Midbrain (tissue), 1 donor: ENCODE measurements at places on chromosomes 7 and 10.
A peak's percentile ranks its signal among the peaks of the same experiment; 100 is the strongest.

- DNase-seq = no peak
Observed at GRCh38 chr10:132909491-132910071, 32.8 kb downstream of the CFAP46 start.

- DNase-seq = no peak
Observed at GRCh38 chr10:131815266-131816156, 85.3 kb upstream of the PPP2R2D start.

- DNase-seq = no peak
Observed at GRCh38 chr10:127067542-127068194, 128.7 kb downstream of the INSYN2A start.

- peak; percentile 21 for DNase-seq
Observed at GRCh38 chr10:102413053-102413705, 5.4 kb downstream of the PSD start.

- DNase-seq = peak; percentile 67
Observed at GRCh38 chr7:140923358-140924006, 1.2 kb downstream of the BRAF start.

GRCh38 chr10:17023386-17024298 lies 106.0 kb downstream of the CUBN start:
- DNase-seq = no peak

DNA sequence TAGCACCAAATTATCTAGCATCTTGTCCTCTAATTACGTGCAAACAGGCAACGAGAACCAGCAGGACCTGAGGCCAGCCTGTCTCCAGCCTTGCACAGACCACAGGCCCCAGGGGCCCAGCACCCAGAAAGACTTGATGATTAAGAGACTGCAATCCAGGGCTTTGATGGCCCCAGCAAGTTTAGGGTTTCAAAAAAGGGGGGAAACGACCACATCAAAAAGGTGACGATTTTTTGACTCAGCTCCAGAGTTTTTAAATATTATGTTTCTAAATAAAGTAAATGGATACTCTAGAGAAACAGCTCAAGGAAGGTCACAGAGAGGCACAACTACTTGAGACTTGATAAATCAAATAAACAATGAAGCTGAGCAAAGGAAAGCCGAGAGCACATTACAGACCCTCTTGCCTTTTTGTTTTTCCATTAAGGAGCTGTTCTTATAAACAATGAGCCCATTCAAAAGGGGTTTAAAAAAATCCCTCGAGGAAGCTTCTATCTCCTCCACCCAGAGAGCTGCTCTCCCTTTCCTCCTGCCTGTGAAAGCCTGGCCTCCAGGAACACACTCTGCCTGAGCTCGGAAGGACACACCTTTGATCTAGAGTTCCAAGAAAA lies 44.1 kb downstream of the GLI3 start:
- DNase-seq = no peak

- no peak for DNase-seq
Observed at GRCh38 chr7:131498237-131498885, 58.1 kb downstream of the PODXL start.

DNA sequence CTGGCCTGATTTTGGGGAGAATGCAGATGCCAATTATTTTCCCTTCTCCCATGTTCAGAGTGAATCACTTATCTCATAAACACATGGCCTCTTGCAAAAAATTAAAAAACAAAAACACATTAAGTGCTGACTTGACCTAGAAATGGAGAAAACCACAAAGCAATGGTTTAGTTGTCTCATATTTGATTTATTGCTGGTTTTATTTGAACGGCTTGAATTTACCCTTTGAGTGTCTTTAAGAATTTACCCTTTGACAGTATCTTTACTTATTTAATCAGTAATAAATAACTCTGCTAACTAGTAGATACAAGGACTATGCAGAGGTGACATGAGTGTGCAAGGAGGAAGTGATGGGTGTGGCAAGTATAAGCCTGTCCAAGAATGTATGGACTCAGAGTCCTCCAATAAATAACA lies 68.1 kb upstream of the GSDME start:
- DNase-seq = no peak

DNA sequence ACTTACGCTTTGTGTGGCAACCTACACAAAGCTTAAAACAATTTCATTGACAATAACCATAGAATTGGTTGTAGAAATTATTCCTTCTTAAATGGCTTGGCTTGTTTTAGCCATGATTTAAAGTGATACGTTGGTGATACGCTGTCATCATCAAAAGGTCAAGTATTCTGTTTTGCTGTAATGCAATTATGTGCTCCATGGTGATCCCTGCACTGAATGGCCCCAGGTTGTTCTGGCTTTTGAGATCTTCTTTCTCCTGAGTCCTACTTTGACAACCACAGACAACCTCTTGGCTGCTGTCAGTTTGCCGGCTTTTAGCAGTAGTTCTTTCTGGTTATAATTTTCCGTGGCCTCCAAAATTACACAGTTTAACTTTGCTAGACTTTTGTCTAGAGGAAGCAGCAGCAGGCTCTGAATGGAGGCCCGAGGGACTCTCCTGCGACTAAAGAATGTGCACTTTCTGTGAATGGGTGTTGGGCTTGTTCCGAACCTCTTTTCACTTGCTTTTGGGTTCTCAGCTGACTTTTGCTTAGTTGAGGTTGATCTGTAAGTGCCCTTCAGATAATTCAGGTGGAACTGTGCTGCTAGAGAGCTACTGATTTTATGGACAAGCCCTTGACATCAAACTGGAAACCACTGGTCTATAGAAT lies 104.7 kb downstream of the TMEM178B start:
- DNase-seq = no peak

- DNase-seq = no peak
Observed at GRCh38 chr10:128110339-128110738, 15.9 kb downstream of the MKI67 start.

- DNase-seq = no peak
Observed at GRCh38 chr10:77317221-77317620, 320.4 kb downstream of the KCNMA1 start.

DNA sequence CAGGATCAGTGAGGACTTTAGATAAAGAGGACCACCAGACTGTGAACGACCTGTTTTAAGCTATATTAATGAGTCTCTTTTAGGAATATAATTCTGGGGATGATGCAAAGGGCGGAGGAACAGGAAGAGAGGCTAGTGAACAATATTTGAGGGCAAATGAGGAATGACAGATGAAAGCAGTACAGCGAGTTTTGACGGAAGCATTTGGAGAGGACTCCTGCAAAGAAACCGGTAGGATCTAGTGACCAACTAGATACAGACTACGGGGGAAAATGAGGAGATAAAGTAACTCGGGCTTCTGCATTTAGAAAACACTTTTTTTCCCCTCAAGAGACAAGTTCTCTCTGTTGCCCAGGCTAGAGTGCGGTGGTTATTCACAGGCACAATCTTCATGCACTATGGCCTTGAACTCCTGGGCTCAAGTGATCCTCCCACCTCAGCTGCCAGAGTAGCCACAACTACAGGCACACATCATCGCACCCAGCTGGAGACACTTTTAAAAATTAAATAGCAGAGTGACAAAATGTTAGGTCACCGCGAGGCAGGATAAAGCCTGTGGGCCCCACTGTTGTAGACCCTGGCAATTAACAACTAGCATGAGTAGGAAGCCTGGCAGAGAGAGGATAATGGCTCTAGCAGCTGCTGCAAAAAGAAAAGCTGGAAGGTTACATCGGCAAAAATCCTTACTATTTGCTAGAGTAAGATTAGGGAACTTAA lies 143.2 kb downstream of the SRPK2 start:
- no peak for DNase-seq

DNA sequence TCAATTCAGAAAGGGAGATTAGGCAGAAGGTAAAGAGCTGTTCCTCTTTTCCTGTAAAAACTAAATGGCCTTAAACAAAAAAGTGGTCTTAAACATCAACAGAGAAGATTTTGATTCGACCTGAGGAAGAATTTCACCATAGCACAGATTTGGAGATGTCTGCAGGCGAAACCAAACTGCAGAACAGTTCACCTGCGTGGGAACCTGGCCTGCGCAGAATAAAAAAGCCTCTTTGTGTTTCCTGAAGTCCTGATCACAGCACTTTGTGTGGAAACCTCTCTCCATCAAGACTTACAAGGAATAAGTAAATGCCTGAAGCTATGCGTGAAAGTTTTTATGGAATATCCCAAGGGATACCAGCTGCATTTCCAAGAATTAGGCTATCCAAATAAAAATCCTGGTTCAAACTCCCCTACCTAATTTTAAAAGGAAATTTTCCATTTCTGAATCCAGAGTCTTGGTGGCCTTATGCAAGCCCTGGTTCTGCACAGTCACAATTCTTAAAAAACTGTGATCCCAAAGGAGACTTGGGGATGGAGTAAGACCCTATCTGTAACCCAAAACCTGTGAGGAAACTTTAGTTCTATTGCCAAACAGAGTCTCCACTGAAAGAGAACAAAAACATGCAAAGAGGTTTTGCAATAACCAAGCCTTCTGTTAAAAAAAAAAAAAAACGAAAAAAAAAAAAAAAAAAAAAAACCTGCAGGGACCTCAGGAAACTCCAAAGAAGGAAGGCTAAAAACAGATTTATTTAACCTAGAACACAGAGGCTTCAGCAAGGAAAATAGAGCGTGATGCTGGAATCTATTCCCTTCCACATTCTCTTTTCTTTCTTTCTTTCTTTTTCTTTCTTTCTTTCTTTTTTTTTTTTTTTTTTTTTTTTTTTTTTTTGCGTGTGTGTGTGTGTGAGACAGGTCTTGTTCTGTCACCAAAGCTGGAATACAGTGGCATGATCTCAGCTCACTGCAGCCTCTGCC lies 10.4 kb downstream of the CALML3 start:
- no peak for DNase-seq

- no peak for DNase-seq
Observed at GRCh38 chr10:5523796-5524574, 776 bp upstream of the CALML3 start.

- DNase-seq = no peak
Observed at GRCh38 chr7:140559410-140559809, 80.1 kb upstream of the MKRN1 start.

DNA sequence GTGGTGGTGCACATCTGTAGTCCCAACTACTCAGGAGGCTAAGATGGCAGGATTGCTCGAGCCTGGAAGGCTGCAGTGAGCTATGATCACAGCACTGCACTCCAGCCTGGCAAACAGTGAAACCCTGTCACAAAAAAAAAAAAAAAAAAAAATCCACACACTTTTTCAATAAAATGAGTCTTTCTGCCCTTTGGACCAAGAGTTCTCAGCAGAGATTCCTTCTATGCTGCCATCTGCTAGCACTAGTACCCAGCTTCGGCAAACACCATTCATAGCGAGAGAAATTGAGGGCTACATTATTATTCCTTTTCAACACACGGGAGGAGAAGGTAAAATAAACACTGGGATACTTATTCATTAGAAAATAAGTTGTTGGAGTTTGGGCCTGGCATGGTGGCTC lies 43.4 kb upstream of the CCDC7 start:
- DNase-seq = no peak

DNA sequence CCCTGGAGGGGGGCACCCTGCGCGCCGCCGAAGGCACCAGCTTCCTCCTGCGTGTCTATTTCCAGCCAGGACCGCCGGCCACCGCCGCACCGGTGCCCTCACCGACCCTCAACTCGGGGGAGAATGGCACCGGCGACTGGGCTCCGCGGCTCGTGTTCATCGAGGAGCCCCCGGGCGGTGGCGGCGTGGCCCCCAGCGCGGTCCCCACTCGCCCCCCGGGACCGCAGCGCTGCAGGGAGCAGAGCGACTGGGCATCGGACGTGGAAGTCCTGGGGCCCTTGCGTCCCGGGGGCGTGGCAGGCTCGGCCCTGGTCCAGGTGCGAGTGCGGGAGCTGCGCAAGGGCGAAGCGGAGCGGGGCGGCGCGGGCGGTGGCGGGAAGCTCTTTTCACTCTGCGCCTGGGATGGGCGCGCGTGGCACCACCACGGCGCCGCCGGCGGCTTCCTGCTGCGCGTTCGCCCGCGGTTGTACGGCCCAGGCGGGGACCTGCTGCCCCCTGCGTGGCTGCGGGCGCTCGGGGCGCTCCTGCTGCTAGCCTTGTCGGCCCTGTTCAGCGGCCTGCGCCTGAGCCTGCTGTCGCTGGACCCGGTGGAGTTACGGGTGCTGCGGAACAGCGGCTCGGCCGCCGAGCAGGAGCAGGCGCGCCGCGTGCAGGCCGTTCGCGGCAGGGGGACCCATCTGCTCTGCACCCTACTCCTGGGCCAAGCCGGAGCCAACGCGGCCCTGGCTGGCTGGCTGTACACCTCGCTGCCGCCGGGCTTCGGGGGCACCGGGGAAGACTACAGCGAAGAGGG lies 594 bp downstream of the CNNM1 start:
- no peak for DNase-seq

GRCh38 chr10:112649006-112649821 lies 202.2 kb downstream of the VTI1A start:
- DNase-seq = no peak

- DNase-seq = no peak
Observed at GRCh38 chr10:84563355-84563754, 235.0 kb downstream of the CCSER2 start.

DNA sequence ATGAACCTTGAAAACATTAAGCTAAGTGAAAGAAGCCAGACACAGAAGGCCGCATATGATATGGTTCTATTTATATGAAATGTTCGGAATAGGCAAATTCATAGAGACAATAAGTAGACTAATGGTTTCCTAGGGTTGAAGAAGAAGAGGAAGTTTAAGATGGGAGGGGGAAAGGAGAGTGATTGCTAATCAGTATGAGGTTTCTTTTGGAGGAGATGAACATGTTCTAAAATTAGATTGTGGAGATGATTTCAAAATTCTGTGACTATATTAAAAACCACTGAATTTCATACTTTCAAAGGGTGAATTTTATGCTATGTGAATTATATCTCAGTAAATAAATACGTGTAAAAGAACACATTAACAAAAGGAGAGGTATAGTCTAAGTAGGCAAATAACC lies 176.4 kb upstream of the HPS1 start:
- no peak for DNase-seq

DNA sequence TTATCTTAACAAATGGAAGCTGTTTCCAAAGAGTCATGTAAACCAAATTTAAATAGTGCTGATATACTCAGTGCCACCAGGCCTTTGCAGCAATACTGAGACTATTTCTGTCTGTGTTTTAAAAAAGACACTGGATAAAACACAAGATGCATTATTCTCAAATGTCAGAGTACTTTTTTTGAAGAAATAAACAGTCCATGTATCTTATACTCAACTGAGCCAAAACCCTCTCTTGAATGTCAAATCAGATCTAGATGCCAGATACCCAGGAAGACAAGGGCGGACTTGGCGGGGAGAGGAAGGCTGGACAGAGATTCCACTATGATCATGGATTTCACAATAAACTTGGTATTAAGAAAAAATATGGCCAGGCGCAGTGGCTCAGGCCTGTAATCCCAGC lies 127.6 kb downstream of the COBL start:
- DNase-seq = no peak

- DNase-seq = peak; percentile 75
Observed at GRCh38 chr10:45464958-45465567, 91.0 kb downstream of the ALOX5 start.

DNA sequence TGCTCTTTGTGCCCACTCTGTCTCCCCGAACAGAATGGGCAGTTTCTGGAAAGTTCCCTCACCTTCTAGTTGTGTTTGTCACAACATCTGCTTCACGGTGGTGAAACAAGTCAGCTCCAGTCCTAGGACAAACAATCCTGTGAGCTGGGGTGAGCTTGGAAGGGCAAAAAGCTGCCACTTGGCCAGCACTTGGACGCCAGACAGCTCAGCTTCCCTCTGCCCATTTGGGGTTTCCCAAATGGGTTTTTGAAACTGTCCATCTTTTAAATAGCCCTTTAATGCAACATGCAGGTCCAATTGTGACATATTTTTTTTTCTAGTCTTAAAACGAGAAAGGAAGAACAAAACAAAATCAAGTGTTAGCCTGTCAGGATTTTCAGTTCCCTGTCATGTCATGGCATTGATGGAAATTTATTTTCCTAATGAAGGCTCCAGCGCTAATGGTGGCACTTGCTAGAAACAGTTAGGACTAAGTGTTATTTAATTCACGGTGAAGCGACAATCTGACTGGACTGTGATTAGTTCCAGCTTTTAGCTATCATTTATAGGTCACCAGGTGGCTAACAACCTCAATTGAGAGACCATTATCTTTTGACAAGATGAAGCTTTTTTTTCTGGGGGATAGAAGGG lies 181.7 kb downstream of the MYOF start:
- no peak for DNase-seq
